Naive thymus-derived CD8-positive, alpha-beta T cell (primary cell): ENCODE measurements at places on chromosomes 1 and 21.

DNA sequence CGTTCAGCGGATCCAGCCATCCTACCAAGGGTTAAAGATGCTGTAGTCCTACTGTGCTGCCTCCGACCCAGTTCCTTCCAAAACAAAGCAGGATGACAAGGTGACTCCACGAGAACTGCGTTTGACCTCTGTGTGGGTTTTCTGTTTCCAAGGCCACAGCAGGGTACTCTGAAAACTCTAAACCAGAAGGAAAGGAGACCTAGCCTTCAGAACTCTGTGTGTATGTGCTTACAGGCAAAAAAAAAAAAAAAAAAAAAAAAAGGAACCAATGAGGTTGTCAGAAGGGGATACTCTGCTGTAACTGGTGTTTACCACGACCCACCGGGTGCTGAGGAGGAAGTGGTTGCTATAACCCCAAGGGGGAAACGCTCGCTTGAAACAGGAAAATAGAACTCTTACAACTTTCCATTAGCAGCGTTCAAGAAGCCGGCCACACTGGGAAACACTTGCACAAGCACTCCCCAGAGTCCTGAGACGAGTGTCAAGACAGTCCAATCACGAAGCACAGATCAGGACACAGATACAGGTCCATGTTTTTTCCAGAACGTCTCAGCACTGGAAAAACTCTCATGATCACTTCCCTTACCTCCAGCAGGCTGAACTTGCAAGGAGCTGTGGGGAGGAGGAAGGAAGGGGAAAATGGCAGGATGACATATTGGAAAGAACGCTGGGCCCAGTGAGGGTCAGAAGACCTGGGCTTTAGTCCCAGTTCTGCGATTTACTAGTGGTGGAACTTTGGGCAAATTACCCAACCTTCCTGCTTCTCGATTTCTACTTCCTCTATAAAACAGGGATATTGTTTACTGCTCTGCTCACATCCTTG lies 64.0 kb downstream of the ITPKB start:
- peak overlapping the region; percentile 80 for H3K4me3 ChIP-seq
- H3K4me1 ChIP-seq = peaks cover 98% of the 10 kb centered on the region
- H3K27me3 ChIP-seq = no peaks in the 10 kb centered on the region
- peaks cover 44% of the 10 kb centered on the region for H3K36me3 ChIP-seq

- H3K4me3 ChIP-seq = no peak overlapping the region
- H3K36me3 ChIP-seq = no peaks in the 10 kb centered on the region
- no peak for DNase-seq
- no peaks in the 10 kb centered on the region for H3K4me1 ChIP-seq
- no peak overlapping the region for H3K27ac ChIP-seq
- peaks cover 18% of the 10 kb centered on the region for H3K27me3 ChIP-seq
Measured at GRCh38 chr1:29823561-29823960, 587.2 kb downstream of the PTPRU start.

- no peaks in the 10 kb centered on the region for H3K27me3 ChIP-seq
- peaks cover 7% of the 10 kb centered on the region for H3K4me1 ChIP-seq
- H3K27ac ChIP-seq = no peak overlapping the region
- no peak overlapping the region for H3K4me3 ChIP-seq
- peaks cover 29% of the 10 kb centered on the region for H3K36me3 ChIP-seq
- no peak for DNase-seq
Measured at GRCh38 chr1:204442376-204443259, 31.0 kb upstream of the PPP1R15B start.

DNA sequence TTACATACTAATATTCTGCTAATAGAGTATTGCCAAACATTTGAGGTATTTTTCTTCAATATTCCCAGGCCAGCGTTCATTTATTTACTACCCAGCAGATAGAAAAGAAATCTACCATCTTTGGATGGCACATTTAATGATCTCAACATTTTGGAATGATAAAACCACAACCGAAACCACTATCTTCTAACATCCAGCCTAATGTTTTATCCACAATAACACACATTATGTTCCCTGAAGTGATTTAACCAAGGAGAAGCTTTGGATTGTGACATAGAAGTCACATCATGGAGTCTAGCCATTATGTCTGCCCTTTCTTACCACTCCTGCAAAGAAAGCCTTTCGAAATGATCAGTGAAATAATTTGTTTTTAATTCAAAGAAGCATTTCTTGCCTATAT lies 497.1 kb upstream of the PLXNA2 start:
- no peak overlapping the region for H3K27ac ChIP-seq
- H3K27me3 ChIP-seq = no peaks in the 10 kb centered on the region
- H3K4me3 ChIP-seq = no peak overlapping the region
- H3K4me1 ChIP-seq = no peaks in the 10 kb centered on the region

GRCh38 chr1:178506177-178506576 lies 6.7 kb upstream of the TEX35 start:
- no peak for DNase-seq
- no peak overlapping the region for H3K4me3 ChIP-seq
- H3K4me1 ChIP-seq = no peaks in the 10 kb centered on the region
- peaks cover 20% of the 10 kb centered on the region for H3K27me3 ChIP-seq

- H3K36me3 ChIP-seq = no peaks in the 10 kb centered on the region
- peaks cover 5% of the 10 kb centered on the region for H3K4me1 ChIP-seq
- no peak overlapping the region for H3K4me3 ChIP-seq
- no peaks in the 10 kb centered on the region for H3K27me3 ChIP-seq
Measured at GRCh38 chr1:218479436-218480115, 134.4 kb downstream of the TGFB2 start.

GRCh38 chr1:240501115-240501514 lies 110.8 kb downstream of the GREM2 start:
- no peaks in the 10 kb centered on the region for H3K27me3 ChIP-seq
- H3K27ac ChIP-seq = no peak overlapping the region
- H3K4me3 ChIP-seq = no peak overlapping the region
- DNase-seq = no peak

- no peaks in the 10 kb centered on the region for H3K36me3 ChIP-seq
- H3K4me1 ChIP-seq = peaks cover 31% of the 10 kb centered on the region
- no peak overlapping the region for H3K27ac ChIP-seq
- no peak overlapping the region for H3K4me3 ChIP-seq
Measured at GRCh38 chr1:16067933-16068332, 5.5 kb downstream of the FAM131C start.

DNA sequence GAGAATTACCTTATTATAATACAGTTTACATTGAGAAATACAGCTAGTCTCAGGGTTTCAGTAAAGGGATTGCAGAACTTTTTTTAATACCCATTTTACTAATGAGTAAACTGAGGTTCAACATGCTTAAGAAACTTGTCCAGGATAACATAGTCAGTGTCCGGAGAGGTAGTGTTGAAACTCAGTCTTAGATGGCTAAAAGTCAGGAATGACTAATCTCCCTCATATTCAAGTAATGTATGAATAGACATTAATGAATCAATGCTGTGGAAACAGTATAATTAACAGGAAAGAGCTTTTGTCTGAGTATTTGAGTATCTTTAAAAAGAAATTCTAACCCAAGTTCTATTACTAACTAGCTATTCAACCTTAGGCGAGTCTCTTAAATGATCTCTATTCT lies 397.6 kb downstream of the PLA2G4A start:
- no peaks in the 10 kb centered on the region for H3K27me3 ChIP-seq
- H3K4me3 ChIP-seq = no peak overlapping the region
- no peaks in the 10 kb centered on the region for H3K36me3 ChIP-seq
- H3K4me1 ChIP-seq = no peaks in the 10 kb centered on the region
- H3K27ac ChIP-seq = no peak overlapping the region

DNA sequence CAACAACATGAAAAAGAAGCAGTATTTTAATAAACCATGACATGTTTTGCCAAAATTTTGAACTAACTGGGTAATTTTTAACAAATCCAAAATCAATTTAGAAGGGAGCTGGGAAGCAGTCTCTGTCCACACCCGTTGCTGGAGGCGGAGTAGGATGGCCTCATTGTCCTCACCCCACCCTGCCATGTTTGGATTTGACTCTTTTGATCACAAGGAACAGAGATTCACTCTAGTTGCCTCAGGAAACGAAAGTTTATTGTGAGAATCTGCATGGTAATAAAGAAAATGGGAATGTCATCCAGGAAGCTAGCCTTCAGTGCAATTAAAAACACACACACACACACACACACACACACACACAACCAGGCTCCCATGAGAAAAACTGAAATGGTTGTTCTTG lies 145.4 kb downstream of the SLC30A10 start:
- no peaks in the 10 kb centered on the region for H3K36me3 ChIP-seq
- H3K4me1 ChIP-seq = no peaks in the 10 kb centered on the region
- no peak overlapping the region for H3K27ac ChIP-seq

DNA sequence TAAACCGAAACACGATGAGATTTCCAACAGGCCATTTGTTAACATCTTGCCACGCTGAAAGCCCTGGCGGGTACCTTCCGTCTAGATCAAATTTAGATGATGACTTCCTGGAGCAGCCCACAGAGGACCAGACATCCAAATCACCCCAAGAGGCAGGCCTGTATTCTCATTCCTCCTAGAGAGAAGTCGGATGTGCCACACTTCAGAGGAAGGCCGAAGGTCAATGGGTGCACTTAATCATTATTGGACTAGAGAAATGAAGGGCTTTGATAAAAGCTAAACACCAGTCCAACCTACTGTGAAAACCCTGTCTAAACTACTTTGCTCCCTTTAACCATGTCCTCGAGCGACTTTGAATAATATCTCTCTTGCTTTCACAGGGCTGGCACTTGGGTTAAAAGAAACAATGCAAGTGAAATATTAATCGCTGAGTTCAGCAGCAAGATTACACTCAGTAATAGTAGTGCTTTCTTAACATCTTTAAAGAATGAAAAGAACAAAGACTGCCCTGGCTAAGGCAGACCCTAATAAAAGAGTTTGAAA lies 76.5 kb downstream of the BCAR3 start:
- H3K4me1 ChIP-seq = no peaks in the 10 kb centered on the region
- DNase-seq = no peak
- no peaks in the 10 kb centered on the region for H3K36me3 ChIP-seq

- H3K4me3 ChIP-seq = no peak overlapping the region
- H3K27me3 ChIP-seq = peaks cover 11% of the 10 kb centered on the region
- no peak overlapping the region for H3K27ac ChIP-seq
- H3K36me3 ChIP-seq = no peaks in the 10 kb centered on the region
- no peaks in the 10 kb centered on the region for H3K4me1 ChIP-seq
Measured at GRCh38 chr1:166057650-166058049, 109.2 kb downstream of the FAM78B start.

- H3K27ac ChIP-seq = no peak overlapping the region
- H3K4me3 ChIP-seq = no peak overlapping the region
- no peak for DNase-seq
- no peaks in the 10 kb centered on the region for H3K4me1 ChIP-seq
- peaks cover 54% of the 10 kb centered on the region for H3K27me3 ChIP-seq
Measured at GRCh38 chr1:47238935-47239592, 7.0 kb upstream of the TAL1 start.

DNA sequence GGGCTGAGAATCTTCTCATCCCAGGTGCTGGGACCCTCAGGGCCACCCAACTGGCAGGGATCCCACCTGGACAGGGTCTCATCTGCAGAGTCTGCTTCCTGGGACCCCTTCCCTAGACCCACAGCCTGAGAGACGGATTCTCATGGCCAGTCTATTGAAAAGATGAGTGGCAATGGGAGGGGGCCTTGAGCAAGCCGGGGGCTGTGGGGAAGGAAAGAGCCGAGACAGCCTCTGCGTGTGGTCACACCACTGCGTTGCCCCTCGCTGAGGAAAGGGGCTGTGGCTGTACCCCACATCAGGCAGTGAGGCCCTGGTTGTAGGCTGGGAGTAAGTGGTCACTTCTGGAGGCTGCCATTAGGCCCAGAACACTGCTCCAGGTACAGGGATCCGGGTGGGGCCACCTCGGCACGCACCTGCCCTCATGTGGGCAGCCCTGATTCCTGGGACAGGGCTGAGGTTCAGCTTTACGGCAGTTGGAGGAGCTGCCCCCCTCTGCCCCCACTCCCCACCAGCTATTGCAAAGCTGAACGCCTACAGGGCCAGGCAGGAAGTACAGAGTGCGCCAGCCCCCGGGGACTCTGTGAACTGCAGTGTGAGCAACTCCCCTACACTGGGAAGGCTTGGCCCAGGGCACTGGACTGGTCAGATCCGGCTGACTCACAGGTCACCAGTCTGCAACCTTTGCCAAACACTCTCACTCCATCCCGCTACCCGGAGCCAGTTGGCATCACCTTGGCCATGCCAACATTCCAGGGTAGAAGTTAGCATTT lies 106.9 kb downstream of the RIPK4 start:
- H3K4me1 ChIP-seq = no peaks in the 10 kb centered on the region
- no peak overlapping the region for H3K4me3 ChIP-seq
- no peak overlapping the region for H3K27ac ChIP-seq
- H3K36me3 ChIP-seq = no peaks in the 10 kb centered on the region

- no peaks in the 10 kb centered on the region for H3K36me3 ChIP-seq
- DNase-seq = no peak
Measured at GRCh38 chr1:88029142-88029541, 654.9 kb upstream of the PKN2 start.

DNA sequence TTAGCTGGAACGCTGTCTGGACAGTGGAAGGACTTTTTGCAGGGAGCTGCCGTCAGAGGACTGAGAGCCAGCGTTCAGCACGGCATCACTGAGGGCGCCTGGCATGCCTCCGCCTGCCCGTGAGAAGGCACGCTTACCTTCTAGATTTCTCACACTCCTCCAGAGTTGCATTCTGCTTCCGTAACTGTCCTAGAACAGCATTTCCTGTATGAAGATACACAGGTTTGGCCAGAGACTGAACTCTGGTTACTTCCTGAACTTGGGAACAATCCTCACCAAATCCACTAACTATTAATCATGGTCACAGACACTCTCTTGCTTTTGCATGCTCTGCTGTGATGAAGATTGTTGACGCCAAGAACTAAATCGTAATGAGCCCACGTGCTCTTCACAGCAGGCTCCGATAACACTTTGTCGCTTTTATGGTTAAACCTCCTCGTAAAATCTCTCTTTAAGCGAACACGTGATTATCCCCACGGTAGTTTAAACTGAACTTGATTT lies 93.5 kb downstream of the KIF26B start:
- H3K27ac ChIP-seq = no peak overlapping the region
- DNase-seq = no peak
- no peak overlapping the region for H3K4me3 ChIP-seq
- no peaks in the 10 kb centered on the region for H3K4me1 ChIP-seq
- peaks cover 5% of the 10 kb centered on the region for H3K36me3 ChIP-seq

DNA sequence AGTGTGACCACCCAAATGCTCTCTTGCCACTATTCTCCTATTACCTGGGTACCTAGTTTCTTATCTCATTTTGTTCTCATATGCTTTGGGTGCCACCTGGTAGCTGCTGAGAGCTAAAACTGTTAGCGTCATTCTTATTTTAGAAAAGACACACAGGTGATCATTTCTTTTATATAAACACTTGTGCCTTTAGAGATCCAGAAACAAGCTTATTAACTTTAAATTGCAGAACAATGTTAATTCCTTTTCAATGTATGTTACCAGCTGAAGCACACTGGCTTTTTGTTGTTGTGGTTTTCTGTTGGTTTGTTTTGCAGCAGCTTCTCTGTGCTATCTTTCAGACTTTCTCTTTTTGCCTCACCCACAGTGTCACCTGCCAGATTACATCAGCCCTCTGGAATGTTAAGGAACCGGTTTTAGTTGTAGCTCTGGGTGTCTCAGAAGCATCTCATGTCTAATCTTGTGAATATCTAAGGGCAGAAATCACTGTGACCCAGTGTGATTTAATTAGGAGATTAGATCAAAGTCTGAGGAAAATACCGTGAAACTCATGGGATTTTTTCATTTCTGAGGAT lies 43.4 kb upstream of the SLC19A2 start:
- no peak overlapping the region for H3K27ac ChIP-seq
- H3K4me3 ChIP-seq = no peak overlapping the region
- H3K36me3 ChIP-seq = no peaks in the 10 kb centered on the region
- peaks cover 13% of the 10 kb centered on the region for H3K27me3 ChIP-seq
- no peaks in the 10 kb centered on the region for H3K4me1 ChIP-seq
- no peak for DNase-seq

GRCh38 chr1:241742084-241742483 lies 90.0 kb downstream of the WDR64 start:
- H3K4me3 ChIP-seq = no peak overlapping the region
- H3K36me3 ChIP-seq = no peaks in the 10 kb centered on the region
- H3K4me1 ChIP-seq = peaks cover under 1% of the 10 kb centered on the region
